Fibroblast of the aortic adventitia (primary cell): ENCODE measurements at places on chromosomes 2 and 18.

GRCh38 chr2:232523682-232524597, 2.0 kb upstream of the CHRND start:
- DNase-seq = peak; percentile 14

DNA sequence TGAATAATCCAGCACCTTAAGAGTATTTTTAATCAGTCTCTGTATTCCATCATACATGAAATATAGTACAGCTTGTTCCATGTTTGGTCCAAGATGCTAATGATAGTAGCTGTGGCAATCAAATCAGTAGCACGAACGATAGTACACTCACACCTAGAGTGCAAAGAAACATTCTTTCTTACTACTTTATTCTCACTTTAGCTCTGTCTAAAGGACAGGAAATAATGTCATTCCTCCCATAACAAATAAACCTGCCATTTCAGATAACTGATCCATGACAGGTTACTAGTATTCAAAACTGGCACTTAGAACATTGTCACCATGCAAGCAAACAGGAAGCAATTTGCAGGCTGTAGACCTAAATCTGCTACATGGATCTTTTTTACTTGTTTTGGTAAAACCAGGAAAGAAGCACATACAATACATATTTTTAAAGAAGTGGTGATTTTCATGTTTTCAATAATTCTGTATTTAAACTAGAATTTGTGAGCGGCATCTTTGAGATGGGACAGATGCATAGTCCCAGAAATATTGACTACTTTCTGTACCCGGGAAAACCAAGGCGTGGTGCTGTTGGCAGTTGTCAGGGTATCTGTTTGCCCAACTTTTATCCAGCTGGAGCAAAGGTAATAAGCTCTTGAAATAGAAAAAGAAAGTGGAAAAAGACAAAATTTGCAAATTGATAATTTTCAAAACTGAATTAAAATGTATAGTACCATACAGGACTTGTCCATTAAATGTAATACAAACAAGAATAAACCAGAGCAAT, 49.5 kb downstream of the IKZF2 start:
- DNase-seq = no peak

GRCh38 chr2:215554689-215555498, 119.0 kb upstream of the FN1 start:
- DNase-seq = peak; percentile 49

DNA sequence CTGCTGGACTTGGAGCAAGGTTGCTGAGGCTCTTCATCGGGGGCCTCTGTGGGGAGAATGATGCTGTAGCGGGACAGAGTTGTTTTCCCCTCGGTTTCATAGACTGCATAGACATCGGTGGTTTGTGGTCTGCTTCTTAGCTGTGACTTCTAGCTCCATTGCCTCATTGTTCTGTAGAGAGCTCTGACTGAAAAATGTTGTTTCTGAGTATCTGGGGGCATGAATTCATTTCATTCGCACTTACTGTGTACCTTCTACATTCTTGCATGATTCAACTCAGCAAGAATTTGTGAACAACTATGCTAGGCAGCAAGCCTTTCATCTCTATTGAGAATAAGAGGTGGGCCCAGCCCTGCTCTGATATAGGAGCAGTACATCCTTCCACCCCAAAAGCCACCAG, 406.8 kb downstream of the NBAS start:
- DNase-seq = no peak

DNA sequence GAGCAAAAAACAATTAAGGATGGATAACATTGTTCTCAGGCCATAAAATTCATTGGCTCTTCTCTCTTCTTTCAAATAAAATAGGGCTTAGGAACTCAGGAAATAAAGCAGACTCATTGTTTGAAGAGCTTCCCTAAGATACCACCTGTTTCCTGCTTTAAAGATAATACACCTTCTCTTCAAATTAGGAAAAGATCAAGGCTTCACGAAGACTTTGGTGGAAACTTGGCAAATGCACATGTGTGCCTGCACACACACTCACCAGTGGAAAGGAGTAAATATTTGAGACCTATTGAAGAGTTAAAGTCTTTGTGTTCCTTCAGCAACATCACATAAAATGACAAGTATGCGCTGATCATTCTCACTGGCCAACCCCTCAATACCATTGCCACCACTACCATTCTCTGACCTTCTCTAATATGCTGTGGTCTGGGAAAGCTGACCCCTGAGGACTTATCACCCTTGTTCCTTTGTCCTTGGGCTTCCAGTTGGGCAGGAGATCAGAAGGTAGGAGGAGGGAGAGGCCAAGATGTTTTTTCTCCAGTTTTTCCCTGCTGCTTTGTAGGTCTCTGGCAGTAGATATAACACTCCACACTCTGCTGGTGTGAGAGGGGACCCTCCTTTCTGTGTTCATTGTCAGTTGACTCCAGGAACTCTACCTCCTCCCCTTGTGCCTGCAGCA, 53.5 kb upstream of the SPOPL start:
- no peak for DNase-seq

GRCh38 chr2:50953021-50953420, 78.9 kb downstream of the NRXN1 start:
- DNase-seq = peak; percentile 95

DNA sequence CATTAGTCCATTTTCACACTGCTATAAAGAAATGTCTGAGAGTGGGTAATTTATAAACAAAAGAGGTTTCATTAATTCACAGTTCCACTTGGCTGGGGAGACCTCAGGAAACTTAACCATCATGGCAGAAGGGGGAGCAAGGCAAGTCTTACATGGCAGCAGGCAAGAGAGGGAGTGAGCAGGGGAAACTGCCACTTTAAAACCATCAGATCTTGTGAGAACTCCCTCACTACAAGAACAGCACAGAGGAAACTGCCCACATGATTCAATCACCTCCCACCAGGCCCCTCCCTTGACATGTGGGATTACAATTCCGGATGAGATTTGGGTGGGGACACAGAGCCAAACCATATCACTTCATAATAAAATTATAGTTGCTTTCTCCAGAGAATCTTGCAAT, 365.5 kb upstream of the ID2 start:
- no peak for DNase-seq

DNA sequence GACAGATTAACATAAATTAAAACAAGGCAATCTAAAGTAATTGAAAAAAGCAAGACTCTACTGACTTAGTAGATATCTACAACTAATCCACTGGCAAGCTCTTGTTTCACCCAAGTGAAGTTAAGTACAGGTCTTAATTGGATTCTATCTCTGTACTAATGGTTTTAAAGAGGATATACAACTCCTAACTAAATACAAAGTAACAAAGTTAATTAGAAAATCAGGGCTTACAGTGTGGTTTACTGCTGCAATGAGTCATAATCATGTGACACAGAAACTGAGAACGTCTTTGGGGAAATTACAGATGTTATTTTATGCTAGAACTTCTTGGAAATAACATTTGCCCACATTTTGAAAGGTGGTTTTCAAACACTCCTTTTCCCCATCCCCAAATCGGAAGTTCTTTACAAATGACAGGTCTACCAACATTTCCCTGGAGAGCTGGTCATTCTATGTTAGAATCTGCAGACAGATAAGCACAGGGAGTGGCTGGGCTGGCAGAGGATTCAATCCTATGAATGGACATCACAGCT, 245.3 kb downstream of the STK39 start:
- peak; percentile 27 for DNase-seq

DNA sequence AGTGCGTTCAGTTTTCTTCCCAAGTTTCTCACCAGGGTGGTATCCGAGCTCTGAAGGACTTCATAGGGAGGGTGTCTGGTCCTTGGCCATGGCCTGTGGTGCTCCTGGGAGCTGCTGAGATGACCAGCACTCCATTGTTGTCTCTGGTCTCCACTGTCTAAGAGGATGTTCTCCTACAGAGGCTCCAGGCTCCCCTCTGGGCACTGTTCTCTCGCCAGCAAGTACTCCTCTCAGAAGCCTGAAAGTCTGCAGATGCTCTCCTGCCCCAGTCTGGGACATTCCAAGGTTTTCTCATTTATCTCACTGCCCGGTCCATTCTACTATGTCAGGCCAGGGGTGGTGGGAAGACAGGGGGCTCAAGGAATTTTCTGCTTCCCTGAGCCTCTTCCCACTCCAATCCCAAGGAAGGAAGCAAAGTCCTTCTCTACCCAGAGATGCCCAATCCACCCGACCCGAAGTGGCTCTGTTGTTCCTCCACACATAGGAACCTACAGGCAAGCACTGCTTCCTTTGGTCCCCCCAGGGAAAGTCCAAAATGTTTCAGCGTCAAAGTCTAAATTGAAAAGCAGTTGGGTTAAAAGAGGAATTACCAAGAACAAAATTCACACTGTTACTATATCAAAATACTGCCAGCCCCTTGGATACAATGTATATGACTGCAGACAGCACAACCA, 110.5 kb downstream of the GYPC start:
- DNase-seq = no peak

GRCh38 chr2:231554327-231554726, 24.1 kb upstream of the NMUR1 start:
- DNase-seq = no peak

GRCh38 chr2:216830346-216830745, 29.5 kb downstream of the TNP1 start:
- DNase-seq = no peak

GRCh38 chr2:174024524-174025270, 59.5 kb upstream of the SP3 start:
- peak; percentile 91 for DNase-seq

DNA sequence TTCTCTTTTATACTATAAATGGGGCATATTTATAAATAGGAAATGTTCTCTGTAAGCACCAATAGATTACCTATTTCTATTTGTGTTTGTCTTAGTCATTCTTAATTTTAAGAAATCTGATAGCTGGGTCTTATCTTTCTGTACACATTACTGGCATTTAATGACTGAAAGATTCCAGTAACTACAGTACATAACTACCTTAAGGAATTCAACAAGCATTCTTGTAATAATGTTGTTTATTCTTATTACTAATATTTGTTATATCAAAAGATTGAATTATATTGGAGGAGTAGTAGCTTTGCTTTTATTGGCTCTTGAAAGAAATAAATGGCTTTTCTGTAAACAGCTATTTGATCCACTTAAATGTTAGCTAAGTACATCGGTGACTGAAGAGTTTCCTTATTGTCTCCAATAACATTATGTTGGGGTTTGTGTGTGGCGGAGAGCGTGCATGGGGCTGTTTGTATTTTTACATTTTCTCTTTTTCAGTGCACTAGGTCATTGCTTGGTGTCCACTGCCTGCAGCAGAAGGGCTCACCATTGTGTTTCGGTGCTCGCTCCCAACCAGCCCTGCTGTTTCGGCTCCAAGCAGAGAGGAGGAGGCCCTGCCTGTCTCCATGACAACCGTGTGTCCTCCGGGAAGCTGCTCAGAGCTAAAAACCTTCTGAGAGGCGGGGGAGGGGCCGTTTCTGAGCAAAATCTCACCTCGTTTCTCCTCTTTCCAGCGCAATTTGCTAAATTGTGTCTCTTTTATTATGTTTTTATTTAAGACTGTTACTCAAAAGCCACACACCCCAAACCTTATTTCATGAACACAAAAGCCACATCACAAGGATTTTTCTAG, 112.5 kb upstream of the SLC38A11 start:
- peak; percentile 66 for DNase-seq

- no peak for DNase-seq
Measured at GRCh38 chr2:204203704-204204103, 267.1 kb downstream of the ICOS start.

GRCh38 chr18:74515620-74516231, 18.6 kb upstream of the CNDP1 start:
- DNase-seq = no peak

- DNase-seq = peak; percentile 61
Measured at GRCh38 chr2:66688951-66689350, 254.0 kb downstream of the MEIS1 start.

- no peak for DNase-seq
Measured at GRCh38 chr2:36165132-36165531, 190.4 kb upstream of the CRIM1 start.

- DNase-seq = peak; percentile 21
Measured at GRCh38 chr2:207805566-207806226, 36.0 kb upstream of the FZD5 start.

- peak; percentile 8 for DNase-seq
Measured at GRCh38 chr2:238120463-238121298, 17.8 kb upstream of the KLHL30 start.

- no peak for DNase-seq
Measured at GRCh38 chr2:154488801-154489200, 209.7 kb upstream of the KCNJ3 start.

GRCh38 chr18:62033756-62034155, 140.9 kb upstream of the RNF152 start:
- DNase-seq = no peak

GRCh38 chr18:70554854-70555445, 266.1 kb downstream of the SOCS6 start:
- no peak for DNase-seq

GRCh38 chr2:54604871-54605270, 118.6 kb upstream of the EML6 start:
- no peak for DNase-seq

GRCh38 chr2:43224571-43225092, 1.8 kb downstream of the ZFP36L2 start:
- peak; percentile 52 for DNase-seq

DNA sequence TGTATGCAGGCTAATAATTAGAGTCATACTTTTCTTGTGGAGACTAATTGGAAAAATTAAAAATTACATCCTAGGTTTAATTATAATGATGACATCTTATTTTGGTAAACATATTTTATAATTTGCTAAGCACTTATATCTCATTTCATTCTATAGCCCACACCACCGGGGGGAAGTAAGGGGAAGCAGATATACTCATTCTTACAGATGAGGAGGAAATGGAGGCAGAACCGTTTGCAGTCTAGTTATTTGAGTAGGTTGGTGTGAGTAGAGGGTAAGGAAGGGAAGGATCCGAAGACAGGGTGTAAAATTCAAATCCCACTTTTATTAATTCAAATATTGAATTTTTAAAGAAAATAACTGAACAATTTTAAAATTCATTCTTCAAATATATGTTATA, 3.7 kb downstream of the ITGAV start:
- DNase-seq = no peak

DNA sequence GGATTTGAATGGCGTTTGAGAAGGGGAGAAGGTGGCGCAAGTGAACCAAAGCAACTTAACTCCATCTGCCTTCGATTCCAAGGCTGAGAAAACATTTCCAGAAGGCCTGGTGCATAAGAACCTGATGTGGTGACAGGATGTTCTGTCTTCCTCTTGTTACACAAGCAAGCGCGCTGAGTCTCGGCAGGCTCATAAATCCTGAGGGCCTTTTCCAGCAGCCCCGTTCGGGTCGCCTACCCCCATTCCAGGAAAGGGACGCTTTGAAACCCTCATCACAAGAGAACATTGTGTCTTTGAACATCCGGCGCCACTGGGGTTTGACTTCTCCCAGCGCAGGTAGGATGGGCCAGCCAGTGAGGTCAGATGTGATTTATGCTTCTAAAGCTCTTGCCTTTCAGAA, 403.5 kb downstream of the SETBP1 start:
- DNase-seq = no peak
